Keratinocyte (primary cell): ENCODE measurements at places on chromosomes 13 and 19. TPM values are rescaled to one million over a fixed set of nuclear protein-coding genes. Genes with fewer than 3 reads are reported as not detected.

Gene TNNI3
- polyA plus RNA-seq: 2.2 to 4.1 TPM (median 3.3 TPM) in 3 replicates

Gene TOMM40
- 46.9 to 92.1 TPM (median 56.0 TPM) in 3 replicates for polyA plus RNA-seq

Gene PEAK3
- polyA plus RNA-seq: not detected in 3 replicates

Gene CRTC1
- 0.54 to 2.4 TPM (median 1.0 TPM) in 3 replicates for polyA plus RNA-seq

Gene FGF14
- polyA plus RNA-seq: under 0.01 to 0.09 TPM in 2 of 3 replicates, not detected in the other

- no peak overlapping the region for H3K4me3 ChIP-seq
- no peak overlapping the region for H3K27ac ChIP-seq
- no peaks in the 10 kb centered on the region for H3K27me3 ChIP-seq
- no peaks in the 10 kb centered on the region for H3K4me1 ChIP-seq
- H3K36me3 ChIP-seq: no peaks in the 10 kb centered on the region
Measured at GRCh38 chr19:33697766-33698165, 76.0 kb downstream of the CHST8 start.

- H3K27me3 ChIP-seq: no peaks in the 10 kb centered on the region
- H3K36me3 ChIP-seq: peaks cover 8% of the 10 kb centered on the region
- peak overlapping the region; percentile 81 for H3K4me3 ChIP-seq
- no peak for DNase-seq
Measured at GRCh38 chr19:46599716-46600373, 1.3 kb upstream of the CALM3 start.

DNA sequence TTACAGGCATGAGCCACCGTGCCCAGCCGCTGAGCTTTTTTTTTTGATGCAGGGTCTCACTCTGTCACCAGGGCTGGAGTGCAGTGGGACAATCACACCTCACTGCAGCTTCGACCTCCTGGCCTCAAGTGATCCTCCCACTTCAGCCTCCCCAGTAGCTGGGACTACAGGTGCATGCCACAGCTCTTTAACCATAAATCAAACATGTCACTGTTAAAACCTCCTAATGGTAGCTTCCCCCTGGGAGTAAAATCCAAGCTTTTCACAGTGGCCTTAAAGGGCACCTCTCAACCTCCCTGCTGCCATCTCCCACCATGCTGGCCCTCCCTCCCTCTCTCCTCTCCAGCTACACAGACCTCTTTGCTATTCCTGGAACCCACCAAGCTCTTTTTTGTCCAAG lies 2.0 kb upstream of the GNG14 start:
- H3K4me1 ChIP-seq: no peaks in the 10 kb centered on the region
- H3K27ac ChIP-seq: no peak overlapping the region
- no peak for DNase-seq
- no peaks in the 10 kb centered on the region for H3K27me3 ChIP-seq
- H3K4me3 ChIP-seq: no peak overlapping the region

- no peaks in the 10 kb centered on the region for H3K27me3 ChIP-seq
- no peak overlapping the region for H3K27ac ChIP-seq
- no peaks in the 10 kb centered on the region for H3K4me1 ChIP-seq
- no peak overlapping the region for H3K4me3 ChIP-seq
Measured at GRCh38 chr13:72181661-72182060, 314.7 kb upstream of the DACH1 start.

- DNase-seq: no peak
Measured at GRCh38 chr13:70960841-70961443, 852.7 kb upstream of the KLHL1 start.

DNA sequence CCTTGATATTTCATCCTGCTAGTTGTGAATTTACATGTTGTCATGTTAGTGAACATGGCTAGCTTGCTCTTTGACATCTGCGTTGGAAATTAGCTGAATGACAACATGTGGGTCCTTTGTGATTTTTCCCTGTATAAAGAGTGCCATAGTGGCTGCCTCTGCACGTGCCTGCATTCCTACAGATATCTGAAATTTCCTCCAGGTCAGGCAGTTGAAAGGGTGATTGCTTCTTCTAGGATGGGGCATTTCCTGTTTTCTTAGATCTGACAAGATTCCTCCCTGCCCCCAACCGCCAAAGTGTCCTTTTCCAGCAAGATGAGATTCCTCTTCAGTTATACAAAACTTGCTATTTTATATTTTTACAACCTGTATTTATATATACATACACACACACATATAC lies 8.8 kb downstream of the ZNF525 start:
- no peak overlapping the region for H3K4me3 ChIP-seq
- H3K27me3 ChIP-seq: no peaks in the 10 kb centered on the region

DNA sequence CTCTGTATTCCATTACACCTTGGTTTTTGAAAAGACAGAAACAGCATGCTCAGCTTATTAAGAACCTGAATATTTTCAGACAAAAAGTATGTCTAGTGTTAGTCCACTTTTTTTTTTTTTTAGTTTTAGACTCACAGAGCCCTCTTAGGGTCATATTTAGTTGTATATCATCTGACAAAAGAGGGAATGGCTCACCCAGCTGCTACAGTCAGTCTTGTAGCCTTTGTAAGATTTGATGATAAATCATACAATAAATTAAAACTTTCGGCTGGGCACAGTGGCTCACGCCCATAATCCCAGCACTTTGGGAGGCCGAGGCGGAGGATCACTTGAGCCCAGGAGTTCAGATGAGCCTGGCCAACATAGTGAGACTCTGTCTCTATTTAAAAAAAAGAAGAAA lies 43.7 kb upstream of the LDLR start:
- no peak overlapping the region for H3K27ac ChIP-seq
- H3K4me1 ChIP-seq: peaks cover 12% of the 10 kb centered on the region
- H3K4me3 ChIP-seq: no peak overlapping the region
- DNase-seq: no peak

DNA sequence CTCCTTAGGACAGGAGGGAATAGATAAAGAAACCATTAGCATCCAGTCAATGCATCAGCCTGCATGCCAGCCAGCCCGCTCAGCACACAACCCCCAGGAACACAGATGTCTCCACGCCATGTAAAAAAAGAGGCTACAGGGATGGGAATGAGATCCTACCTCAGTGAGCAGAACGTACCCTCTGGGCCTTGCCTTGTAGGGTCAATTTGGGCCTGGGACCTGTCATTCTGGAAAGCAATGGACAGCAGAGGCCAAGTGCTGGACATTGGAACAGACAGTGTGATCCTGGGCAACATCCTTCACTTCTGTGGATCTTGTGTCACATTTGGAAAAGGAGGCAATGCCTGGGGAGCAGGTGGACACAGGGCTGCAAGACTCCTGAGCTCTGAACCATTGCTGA lies 26.0 kb downstream of the VSTM2B start:
- no peaks in the 10 kb centered on the region for H3K4me1 ChIP-seq
- H3K27me3 ChIP-seq: no peaks in the 10 kb centered on the region
- H3K36me3 ChIP-seq: no peaks in the 10 kb centered on the region

- no peaks in the 10 kb centered on the region for H3K27me3 ChIP-seq
- no peak for DNase-seq
- no peaks in the 10 kb centered on the region for H3K36me3 ChIP-seq
- H3K4me3 ChIP-seq: no peak overlapping the region
- no peak overlapping the region for H3K27ac ChIP-seq
- no peaks in the 10 kb centered on the region for H3K4me1 ChIP-seq
Measured at GRCh38 chr13:111958612-111959395, 108.1 kb upstream of the SOX1 start.

- DNase-seq: no peak
- peaks cover 13% of the 10 kb centered on the region for H3K27me3 ChIP-seq
- peaks cover 8% of the 10 kb centered on the region for H3K4me1 ChIP-seq
- H3K36me3 ChIP-seq: no peaks in the 10 kb centered on the region
- H3K27ac ChIP-seq: peak within 1 kb of the TSS; percentile 45
Measured at GRCh38 chr19:57708641-57709361, at the start of gene ZNF154. ZNF154 (minus strand) TSS chr19:57709204; CDS start chr19:57708971, 233 bp downstream.
